Epithelial cell of proximal tubule (primary cell): ENCODE measurements at places on chromosomes 12 and 14. TPM values are rescaled to one million over a fixed set of nuclear protein-coding genes. Genes with fewer than 3 reads are reported as not detected.

GRCh38 chr12:53004582-53004981 is 1.7 kb upstream of the EIF4B start:
- DNase-seq = no peak

DNA sequence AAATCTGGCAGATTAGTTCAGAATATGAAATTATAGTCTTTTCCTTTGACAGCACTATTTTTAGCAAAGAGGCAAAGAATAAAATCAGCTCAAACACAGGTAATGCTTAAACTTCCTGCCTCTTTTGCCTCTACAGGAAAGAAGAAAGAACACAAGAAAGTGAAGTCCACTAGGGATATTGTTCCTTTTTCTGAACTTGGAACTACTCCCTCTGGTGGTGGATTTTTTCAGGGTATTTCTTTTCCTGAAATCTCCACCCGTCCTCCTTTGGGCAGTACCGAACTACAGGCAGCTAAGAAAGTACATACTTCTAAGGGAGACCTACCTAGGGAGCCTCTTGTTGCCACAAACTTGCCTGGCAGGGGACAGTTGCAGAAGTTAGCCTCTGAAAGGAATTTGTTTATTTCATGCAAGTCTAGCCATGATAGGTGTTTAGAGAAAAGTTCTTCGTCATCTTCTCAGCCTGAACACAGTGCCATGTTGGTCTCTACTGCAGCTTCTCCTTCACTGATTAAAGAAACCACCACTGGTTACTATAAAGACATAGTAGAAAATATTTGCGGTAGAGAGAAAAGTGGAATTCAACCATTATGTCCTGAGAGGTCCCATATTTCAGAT is 17.4 kb downstream of the TMPO start:
- DNase-seq = no peak

- no peak for DNase-seq
These were observed 1.9 kb downstream of the REM2 start for GRCh38 chr14:22884738-22885523.

GRCh38 chr12:123243671-123244262 is 10.5 kb downstream of the MTRFR start:
- no peak for DNase-seq

The OS9 gene
- total RNA-seq = 92.7 and 101 TPM in 2 replicates

The KRT85 gene
- total RNA-seq = not detected in 2 replicates

The OR6C2 gene
- total RNA-seq = not detected in 2 replicates

The AGAP2 gene
- under 0.01 TPM in 1 of 2 replicates, not detected in the other for total RNA-seq
